ENCODE measurements at places on chromosomes 2 and 18. TPM values are rescaled to one million over a fixed set of nuclear protein-coding genes. Genes with fewer than 3 reads are reported as not detected.

DNA sequence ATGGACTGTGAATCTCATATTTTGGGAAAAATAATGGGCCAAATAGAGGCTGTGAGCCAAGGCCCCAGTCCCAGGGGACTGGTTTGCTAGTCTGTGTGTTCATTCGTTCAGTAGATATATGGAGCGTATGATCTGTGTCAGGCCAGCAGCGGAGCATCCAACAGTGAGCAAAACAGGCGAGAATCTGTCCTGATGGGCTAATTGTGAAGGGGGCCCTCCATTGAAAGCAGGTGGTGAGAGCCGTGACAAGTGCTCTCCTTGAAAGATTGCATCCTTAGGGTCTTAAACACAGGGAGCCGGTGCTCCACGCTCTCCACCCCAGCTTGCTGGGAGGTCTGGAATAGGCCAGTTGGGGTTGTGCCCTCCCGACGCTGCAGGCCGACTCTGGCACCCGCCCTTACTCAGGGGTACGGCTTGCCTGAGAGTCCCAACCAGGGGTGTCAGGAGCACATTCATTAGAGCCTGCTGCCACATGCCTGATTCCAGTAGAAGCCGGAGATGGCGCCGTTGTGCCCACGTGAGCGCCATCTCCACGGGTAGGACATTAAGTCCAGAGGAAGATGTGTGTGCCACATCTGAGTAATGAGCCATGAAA lies 213.3 kb downstream of the SH3RF3 start:
- DNase-seq, result no peak

DNA sequence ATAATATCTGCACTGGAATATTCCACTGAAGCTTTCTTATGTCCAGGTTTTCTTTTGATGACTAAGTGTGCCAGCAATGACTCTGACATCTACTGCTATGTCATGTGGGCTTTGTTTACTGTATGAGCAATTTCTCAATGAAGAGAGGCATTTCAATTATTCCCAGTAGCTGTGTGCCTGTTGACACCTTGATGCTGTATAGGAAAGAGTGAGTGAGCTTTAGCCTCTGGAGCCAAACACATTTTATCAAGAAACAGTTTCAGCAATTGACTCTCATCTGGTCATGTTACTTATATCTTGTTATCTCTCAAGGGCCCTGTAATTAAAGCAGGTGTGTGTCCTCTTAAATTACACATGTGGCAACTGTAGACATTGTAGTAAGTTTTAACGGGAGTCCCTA lies 493.2 kb upstream of the FANCL start:
- DNase-seq, result no peak

DNA sequence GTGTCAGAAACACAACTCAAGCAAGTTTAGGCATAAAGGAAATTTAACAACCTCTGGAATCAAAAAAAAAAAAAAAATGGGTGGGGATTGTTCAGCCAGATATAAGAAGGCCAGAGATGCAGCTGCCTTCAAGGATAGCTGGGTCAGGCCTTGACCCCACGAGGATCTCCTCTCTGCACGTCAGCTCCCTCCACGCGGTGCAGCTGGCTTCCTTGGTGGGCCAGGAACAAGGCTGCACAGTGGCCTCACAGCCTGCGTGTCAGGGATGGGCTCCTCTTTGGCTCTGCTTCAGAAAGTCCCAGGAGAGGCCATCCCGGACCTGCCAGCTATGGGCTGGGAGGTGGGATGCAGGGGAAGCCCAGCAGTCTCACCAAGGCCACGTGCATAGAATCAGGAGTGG lies 55.5 kb downstream of the TIMM21 start:
- DNase-seq, result no peak

DNA sequence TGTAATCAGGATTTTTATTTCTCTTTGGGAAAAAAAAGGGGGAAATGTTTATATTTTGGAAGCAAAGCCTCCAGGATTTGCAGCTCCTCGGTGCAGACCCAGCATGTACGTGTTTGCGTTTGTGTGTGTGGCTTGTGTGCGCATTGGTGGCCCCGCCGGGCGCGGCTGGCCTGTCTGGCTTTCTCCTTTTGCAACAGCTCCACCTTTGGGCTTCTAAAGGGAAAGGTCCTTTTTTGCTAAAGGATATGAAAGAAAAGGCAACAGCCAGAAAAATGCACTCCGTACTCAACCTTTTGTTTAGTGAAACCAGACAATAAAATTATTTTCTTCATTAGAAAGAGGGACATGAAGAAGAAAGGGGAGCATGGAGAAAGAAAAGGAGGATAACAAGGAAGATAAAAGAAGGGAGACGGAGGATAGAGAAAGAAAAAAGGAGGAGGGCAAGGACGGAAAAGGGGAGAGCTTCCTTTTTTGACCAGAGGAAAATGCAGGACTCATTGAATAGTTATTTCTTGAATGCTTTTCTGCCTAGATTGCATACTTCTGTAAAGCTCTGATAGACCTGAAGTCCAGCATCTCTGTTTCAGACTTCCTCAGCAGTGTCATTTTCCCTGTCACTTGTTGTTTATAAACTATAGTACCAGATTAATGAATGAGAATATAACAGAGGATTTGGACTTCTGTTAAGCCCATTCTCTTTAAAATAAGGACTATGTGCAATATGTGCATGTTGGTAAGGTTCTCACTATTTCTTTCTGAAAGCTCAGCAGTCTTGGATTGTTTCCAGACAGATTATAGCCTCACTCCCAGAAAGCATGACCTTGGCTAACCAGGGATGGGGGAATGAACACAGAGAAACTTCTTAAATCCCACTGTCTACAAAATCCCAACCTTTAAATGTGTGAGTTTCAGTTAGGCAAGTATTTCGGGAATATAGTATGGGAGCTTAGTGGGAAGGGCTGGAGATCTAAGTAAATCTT lies 563.1 kb upstream of the PIK3C3 start:
- DNase-seq, result no peak

- no peak for DNase-seq
Observed at GRCh38 chr2:15313657-15314056, 247.5 kb downstream of the NBAS start.

GRCh38 chr2:146847846-146848245 lies 997.0 kb upstream of the ACVR2A start:
- DNase-seq, result no peak

DNA sequence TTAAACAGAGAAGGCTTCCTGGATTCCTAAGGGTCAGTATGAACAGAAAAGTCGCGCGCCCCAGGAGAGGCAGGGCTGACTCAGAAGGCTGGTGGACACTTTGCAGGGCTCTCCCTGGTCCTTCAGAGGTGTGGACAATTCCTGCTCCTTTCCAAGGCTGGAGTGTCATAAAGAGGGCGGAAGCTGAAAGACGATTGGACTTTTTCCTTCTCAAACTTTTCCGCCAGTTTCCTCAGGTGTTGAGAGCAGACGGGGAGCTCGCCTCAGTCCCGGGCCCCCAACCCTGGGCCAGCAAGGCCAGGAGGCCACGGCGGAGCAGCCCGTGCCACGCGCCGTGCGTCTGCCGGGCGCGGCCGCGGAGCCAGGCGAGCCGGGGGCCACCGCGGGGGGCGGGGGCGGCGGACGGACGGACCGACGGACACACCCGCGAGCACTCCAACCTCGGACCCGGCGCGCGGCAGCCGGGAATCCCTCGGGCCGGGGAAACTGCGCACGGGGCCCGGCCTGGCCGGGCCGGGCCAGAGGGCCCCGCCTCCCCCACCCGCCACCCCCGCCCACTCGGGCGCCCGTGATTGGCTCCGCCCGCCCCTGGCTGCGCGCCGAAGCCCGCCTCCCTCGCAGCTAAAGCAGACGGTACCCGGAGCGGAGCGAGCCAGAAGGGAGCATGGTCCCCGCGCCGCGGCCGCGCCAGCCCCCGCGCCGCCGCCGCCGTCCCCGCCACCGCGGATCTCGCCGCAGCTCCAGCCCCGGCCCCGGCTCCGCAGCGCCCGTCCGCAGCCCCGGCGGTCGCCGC lies at the start of gene KLHL29:
KLHL29 (plus strand) TSS at position 629 of the 793 bp plus-strand sequence. CDS start 177,018 bp downstream, outside the sequence.
- DNase-seq, result no peak

DNA sequence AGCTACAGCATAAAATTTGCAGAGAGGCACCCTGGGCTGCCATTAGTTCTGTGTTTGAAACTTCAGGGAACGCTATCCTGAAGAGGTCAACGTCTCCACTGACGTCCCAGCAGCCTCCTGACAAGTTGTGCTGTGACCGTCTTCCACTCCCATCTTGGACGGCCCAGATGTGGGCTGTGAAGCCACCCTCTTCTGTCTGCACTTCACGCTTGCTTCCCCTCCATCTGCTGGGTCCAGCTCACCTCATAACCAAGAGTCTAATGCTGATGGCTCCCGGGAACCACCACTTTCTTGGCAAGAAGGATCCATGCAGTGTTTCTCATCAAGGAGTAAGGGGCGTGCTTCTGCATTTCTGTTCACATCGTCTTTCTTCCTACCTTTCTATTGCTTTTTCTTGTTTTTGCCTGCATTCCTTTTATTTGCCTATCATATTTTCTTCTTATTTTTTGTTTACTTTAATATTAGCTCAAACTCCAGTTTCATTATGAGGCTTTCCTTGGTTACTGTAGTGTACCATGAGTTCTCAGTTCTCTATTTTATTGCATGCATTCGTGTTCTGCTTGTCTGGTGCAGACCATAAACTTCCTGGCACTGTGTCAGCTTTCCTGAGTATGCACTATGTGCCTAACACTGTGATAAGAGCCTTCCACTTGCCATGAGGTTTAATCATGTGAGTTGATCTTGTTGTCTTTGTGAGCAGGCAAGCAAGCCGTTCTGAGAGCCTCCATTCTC lies 631.8 kb upstream of the RAB6C start:
- no peak for DNase-seq

DNA sequence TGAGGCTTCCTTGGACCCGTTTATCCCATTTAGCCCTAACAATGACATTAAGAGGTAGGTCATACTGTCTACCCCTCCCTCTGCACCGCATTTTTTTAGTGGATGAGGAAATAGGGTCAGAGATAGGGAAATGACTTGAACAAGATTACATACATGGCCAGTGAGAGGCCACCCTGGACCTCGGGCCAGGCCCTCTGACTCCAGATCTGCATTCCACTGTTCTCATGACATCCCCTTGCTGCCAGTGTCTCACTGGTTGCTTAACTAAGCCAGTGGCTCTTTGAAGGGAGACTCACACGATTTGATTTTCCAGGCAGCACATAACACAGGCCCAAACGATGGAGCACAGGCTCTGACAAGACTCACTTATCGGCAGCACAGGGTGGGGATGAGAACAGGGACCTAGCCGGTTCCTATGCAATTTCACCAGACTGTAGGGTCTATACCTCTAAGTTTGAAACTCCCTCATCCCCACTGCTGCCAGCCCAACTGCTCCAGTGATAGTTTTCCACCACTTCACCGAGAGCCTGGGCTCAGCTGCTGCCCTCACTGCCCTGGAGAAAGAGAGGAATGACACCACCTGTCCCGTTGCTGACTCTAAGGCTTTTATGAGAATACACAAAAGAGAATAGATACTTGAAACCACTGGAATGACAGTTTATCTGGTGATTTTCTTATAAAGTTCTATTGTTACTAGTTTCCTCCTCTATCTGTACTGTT lies 82.5 kb downstream of the TMEM247 start:
- DNase-seq, result no peak

GRCh38 chr2:99694331-99694730 lies 204.5 kb upstream of the REV1 start:
- DNase-seq, result no peak

DNA sequence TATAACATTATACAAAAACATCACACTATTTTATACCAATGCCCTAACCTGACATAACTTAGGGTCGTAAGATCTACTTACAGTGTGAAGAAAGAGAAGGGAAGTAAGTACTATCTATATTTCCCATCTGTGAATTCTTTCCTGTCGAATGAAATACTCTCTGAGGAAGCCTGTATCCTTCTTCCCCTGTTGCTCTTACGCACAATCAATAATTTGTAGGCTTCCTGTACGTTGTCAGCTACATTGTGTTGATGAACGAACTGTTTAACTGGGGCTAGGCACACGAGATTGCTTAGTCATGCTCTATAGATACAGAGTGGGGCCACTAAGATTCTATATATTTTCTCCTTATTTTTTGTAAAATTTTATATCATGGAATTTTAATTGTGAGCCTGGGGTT lies 1125.0 kb upstream of the CELF4 start:
- DNase-seq, result no peak

DNA sequence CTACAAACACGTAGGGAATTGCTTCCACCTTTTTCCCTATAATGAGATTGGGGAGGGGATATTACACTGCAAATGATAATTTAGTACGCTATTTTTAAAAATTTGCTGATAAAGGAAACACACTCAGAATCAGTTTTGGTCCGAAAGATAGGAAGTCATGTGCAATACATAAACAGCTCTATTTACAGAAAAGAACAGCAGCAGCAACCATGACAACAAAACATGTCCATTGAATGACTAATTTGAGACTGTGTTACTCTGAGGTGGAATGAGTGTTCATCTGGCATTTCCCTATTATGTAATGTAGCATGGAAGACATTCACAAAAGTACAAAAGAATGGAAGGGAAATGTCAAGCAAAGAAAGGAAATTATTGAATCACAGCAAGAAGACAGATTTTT lies 337.2 kb downstream of the NBAS start:
- DNase-seq, result no peak

GRCh38 chr2:159564081-159564480 lies 52.3 kb downstream of the BAZ2B start:
- no peak for DNase-seq

GRCh38 chr2:7242189-7242867 lies 325.1 kb downstream of the RNF144A start:
- DNase-seq, result no peak

GRCh38 chr18:73556904-73557303 lies 590.7 kb downstream of the FBXO15 start:
- no peak for DNase-seq

- no peak for DNase-seq
Observed at GRCh38 chr2:230961091-230961491, 34.8 kb upstream of the SPATA3 start.

GRCh38 chr2:213455316-213456008 lies 171.2 kb downstream of the SPAG16 start:
- no peak for DNase-seq

GRCh38 chr2:194319222-194319992 lies 1337.6 kb upstream of the SLC39A10 start:
- DNase-seq, result no peak

GPR35 gene
- 0.63 TPM for total RNA-seq

DSG1 gene
- 0.21 TPM for total RNA-seq

INHA gene
- total RNA-seq, result not detected

ST8SIA5 gene
- 0.95 TPM for total RNA-seq

RNU2-63P gene
- total RNA-seq, result not detected

ZNF519 gene
- 34.7 TPM for total RNA-seq

ESPNL gene
- 3.5 TPM for total RNA-seq

SRD5A2 gene
- total RNA-seq, result 16.2 TPM

TMEM163 gene
- total RNA-seq, result 1.6 TPM

USP14 gene
- 59.1 TPM for total RNA-seq

ITGB6 gene
- 25.2 TPM for total RNA-seq

CLASP1 gene
- 109 TPM for total RNA-seq

MYO3B gene
- total RNA-seq, result 2.8 TPM

All from urinary bladder (tissue), 4 donors.